GF-D8 (cell line): ENCODE measurements at places on chromosomes 1 and 21.

DNA sequence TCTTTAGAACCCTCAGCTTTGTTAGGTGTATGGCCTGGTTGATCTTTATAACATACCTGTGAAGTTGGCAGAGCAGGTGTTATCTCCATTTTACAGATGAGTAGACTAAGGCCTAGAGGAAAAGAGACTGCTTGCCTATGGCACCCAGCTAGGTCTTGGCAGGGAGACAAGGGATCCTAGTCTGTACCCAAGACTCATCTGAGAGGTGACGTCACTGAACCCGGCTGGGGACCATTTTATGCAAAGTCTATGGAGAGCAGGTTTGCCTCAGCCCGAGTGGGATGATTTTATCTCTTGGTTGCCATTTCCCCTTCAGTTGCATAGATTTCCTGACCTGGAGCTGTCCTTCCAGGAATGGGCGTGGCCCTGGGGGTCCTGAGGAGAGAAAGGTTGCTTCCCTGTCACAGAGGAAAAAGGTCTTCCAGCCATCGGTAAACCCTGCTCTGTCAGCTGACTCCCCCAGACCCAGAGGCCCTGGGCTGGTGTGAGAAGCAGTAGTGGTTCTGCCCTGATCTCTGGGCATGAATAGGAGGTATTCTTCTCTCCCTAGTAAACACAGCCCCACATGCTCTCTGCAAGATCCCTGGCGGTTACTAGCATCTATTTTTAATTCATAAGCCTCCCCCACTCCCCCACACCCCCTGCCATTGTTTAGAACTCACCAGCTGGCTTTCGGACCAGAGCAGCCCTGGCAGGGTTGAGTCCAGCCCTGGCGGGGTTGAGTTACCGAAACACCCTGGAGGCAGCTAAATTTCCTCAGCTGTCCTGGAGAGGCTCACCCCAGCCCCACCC is 19.6 kb downstream of the TMCC2 start:
- DNase-seq = peak; percentile 42

GRCh38 chr1:186099336-186100104 is 275.5 kb downstream of the TPR start:
- no peak for DNase-seq

DNA sequence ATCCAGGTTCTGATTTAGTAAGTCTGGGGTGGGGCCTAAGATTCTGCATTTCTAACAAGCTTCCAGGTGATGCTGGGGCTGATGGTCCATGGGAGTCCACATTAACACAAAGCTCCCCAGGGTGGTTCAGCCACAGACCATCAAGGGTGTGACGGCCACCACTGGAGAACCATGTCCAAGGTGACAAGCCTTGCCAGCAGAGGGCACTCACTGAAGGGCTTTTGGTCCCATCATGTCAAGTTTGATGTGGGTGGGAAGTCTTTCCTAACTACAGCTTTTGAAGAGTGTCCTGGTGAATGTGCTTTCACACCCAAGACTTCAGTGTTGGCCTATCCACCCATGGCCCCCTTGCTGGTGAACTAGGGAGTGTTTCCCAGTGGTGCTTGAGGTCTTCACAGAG is 67.1 kb downstream of the UBE2T start:
- no peak for DNase-seq

GRCh38 chr1:170674239-170674638 is 10.3 kb downstream of the PRRX1 start:
- DNase-seq = no peak

DNA sequence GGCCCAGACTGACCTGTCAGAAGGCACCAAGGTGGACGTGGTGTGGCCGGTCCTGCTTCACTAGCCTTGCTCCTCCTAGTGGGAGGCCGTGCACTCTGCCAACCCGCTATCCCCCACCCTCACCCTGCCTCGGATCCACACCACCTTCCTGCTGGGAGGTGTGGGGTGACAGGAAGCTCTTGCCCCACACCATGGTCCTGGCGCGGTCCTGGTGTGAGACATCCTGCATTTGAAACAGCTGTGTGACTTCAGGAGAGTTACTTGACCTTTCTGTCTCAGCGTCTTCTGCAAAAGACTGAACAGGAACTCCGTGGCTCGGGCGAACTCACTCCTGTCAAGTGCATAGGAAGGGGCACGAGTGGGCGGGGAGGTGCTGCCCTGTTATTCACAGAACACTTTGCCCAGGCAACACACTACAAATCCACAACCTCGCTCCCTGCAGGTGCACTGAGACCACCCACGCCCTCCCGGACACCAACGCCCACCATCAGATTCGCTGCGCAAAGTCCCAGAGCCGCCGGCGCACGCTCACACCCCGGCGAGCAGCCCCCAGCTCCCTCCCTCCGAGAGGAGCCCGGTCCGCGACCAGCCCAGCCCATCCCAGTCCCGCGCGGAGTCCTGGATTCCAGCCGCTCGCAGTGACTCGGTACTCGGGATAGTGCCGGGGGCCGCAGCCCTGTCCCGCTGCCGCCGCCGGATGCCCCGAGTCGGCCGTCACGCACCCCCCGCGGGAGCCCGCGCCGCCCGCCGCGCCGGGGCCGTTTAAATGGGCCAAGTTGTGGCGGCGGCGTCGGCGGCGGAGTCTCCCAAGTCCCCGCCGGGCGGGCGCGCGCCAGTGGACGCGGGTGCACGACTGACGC is at the start of gene SAMD11:
Gene SAMD11, plus strand, starts transcription at position 793 of the 860 bp plus-strand sequence. CDS start 509 bp downstream, outside the sequence.
- DNase-seq = peak; percentile 25

DNA sequence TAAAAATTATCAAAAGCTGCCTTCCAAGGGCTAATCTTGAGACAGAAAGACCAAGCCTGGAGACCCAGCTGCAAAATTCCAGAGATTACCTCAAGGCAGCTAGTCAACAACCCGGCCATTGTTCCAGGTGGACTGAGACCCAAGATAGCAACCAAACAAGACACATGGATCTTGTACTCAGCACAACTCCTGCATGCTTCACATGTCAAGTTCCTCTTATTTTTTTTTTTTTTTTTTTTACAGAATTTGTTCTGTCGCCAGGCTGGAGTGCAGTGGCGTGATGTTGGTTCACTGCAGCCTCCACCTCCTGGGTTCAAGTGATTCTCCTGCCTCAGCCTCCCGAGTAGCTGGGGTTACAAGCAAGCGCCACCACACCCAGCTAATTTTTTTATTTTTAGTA is 40.1 kb downstream of the CD2 start:
- DNase-seq = no peak

GRCh38 chr1:240090957-240091600 is 604 bp upstream of the FMN2 start:
- DNase-seq = no peak

GRCh38 chr1:41589395-41589794 is 104.9 kb upstream of the EDN2 start:
- no peak for DNase-seq

GRCh38 chr1:154094411-154094810 is 60.5 kb downstream of the NUP210L start:
- no peak for DNase-seq

GRCh38 chr1:41455479-41456332 is 28.8 kb downstream of the EDN2 start:
- DNase-seq = no peak

DNA sequence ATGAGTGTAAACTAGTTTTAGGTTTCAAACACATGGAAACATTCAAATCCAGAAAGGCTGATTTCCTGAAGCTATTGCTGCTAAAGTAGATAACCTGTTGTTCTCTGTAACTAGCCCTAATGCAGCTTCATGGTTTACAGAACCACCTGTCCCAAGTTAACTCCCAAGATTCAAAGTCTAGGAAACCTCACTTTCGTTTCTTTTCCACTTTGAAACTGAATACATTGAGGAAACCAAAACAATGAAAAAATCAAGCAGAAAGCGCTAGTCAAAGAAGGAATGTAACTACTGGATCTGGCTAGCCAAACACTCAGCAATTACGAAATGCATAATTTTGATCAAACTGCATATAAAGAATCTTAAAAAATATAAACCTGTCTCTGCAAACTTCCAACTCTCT is 17.8 kb downstream of the SLC16A1 start:
- DNase-seq = no peak

DNA sequence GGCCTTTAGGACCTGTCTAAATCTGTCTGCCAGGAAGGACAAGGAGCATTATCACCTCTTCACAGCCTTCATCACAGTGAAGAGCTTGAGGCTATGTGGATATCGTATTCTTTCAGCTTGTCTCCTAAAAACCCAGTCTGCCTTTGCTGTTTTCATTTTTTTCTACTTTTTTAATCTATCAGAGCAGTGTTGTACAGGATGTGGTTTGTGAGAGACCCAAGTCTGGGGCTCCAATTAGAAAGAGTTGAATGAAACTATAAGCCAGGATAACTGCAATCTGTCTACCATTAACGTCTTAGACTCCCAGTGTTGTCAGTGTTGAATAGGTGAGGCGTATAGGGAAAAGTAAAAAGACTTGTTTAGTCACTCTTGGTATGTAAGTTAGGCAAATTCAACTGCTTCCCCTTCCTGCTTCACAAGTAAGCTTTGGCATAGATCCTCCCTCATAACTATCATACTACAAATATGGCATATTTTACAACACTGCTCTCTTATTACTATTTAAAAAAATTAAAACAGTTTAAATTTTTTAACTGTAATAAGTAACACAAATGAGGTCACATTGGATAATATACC is 1225.8 kb upstream of the PRMT6 start:
- no peak for DNase-seq
